Tongue (tissue), 3 donors: ENCODE measurements at places on chromosomes 1 and 21.
A peak's percentile ranks its signal among the peaks of the same experiment; 100 is the strongest.

- DNase-seq, result peak; percentile 65
Measured at GRCh38 chr1:205396967-205397616, 24.8 kb downstream of the LEMD1 start.

- DNase-seq, result no peak
Measured at GRCh38 chr1:164228928-164229327, 330.1 kb upstream of the PBX1 start.

DNA sequence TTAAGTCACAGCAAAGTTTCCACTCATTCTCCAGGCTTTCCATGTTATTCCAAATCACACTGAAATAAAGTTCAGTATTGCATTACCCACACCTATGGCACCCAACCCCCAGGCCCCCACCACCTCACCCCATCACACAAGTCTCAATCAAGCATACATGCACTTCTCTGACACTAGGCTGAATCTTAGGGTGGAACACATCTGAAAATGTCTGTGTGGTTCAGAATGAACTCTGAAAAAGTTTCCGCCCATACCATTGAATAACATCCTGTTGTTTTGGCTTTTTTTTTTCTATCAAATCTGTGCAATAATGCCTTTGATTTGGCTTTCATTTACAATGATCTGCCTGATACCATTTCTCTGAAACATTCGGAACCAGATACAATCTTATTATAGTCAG is 25.8 kb upstream of the LRRC8C start:
- DNase-seq, result no peak

DNA sequence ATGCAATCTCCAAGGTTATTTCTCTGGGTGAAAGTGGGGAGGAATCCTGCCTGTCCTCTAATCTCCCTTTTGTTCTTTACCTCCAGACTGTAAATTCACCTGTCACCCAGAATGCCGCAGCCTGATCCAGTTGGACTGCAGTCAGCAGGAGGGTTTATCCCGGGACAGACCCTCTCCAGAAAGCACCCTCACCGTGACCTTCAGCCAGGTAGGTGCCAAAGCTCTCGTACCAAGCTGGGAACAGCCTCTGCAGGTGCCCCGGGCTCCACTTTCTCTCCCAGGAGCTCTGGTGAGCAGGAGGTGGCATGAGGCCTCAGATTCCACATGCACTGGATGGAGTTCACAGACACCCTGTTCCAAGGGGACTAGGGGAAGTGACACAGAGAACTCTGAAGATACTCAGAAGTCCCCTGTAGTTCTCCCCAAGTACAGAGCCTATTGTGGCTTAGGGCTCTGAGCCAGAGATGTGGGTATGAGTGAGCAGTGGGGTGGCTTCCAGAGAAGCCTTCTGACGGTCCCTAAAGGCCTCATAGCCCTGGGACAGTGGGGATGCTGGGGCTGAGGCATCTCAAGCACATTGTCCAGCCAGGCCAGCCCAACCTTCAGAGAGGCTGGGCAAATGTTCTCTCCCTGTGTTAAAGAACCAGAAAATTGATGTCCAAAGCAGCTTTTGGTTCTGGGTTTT is 30.9 kb downstream of the RASSF5 start:
- no peak for DNase-seq

DNA sequence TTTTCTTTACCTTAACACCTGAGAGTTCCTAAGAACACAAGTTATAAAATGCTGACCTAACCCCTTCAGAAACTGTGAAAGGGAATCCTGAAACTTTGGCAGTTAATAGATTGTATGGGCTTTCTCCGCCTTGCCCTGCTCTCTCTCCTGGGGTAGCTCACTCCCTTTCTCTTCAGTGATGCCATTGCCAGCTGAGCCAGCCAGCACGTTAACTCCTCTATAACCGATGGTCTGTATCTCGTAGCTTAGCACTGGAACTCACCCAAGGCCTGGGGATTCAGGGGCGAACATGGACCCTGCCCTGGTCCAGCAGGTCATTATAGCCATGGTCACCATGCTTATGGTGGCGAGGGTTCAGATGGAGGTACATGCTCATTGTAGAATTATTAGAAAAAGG is 40.7 kb downstream of the TRAPPC10 start:
- DNase-seq, result no peak

GRCh38 chr1:210233495-210234328 is 1.1 kb downstream of the SERTAD4 start:
- DNase-seq, result peak; percentile 60

DNA sequence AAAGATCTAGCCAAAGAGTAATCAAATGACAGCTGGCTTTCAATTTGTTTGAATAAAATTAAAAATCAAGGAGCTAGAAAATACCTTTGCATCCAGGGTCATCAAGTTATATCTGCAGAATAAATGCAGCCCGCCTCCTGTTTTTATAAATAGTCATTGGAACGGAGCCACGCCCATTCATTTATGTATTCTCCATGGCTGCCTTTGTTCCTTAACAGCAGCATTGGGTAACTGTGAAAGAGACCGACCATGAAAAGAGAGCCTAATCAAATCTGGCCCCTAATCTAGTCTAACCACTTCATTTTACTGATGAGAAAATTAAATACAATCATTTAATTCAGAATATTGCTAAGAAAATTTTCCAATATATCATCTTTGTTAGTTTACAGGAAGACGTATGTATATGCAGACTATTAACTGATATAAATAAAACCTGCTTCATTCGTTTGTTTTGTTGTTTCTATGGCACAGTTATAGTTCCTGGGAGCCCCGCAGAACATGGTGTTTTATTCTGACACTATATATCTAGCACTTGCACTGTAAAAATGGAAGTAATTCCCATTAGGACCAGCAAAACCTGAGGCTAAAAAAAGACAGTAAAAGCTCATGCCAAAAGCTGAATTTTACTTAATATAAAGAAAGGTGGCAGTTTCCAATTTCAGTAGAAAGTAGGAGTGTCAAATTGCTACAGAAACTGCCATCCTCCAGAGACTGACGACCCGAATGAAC is 111.8 kb upstream of the PALMD start:
- peak; percentile 79 for DNase-seq

DNA sequence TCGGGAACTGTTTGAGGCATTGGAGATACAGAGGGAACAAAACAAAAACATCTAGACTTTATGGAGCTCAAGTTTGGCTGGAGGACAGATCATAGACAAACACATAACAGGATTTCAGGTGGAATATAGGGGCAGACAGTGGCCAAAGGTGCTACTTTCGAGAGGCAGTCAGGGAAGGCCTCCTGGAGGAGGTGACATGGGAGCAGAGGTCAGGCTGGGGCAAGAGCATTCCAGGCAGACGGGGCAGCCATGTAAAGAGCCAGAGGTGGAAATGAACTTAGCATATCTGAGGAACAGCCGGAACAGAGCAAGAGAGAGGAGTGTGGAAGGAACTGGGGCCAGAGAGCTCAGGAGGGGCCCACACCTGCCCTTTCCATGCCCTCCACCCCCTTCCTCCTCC is 122.3 kb downstream of the DMRTB1 start:
- DNase-seq, result no peak

DNA sequence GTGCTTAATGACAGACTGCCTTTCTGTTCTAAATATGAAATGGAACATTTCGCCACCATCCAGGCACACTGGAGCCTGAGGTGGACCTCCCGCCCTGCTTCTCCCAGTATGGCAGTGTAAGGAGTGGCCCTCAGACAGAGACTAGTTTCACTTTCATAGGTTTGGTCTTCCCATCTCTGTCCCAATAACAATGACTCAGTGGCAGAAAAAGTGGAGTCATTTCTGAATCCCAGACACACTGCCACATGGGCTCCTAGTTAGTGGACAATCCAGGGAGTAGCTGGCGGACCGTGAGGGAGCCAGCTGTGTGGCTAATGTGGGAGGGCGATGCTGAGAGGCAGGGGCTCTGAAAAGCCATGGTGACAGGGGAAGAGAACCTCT is 95.6 kb upstream of the TSPAN2 start:
- DNase-seq, result no peak

DNA sequence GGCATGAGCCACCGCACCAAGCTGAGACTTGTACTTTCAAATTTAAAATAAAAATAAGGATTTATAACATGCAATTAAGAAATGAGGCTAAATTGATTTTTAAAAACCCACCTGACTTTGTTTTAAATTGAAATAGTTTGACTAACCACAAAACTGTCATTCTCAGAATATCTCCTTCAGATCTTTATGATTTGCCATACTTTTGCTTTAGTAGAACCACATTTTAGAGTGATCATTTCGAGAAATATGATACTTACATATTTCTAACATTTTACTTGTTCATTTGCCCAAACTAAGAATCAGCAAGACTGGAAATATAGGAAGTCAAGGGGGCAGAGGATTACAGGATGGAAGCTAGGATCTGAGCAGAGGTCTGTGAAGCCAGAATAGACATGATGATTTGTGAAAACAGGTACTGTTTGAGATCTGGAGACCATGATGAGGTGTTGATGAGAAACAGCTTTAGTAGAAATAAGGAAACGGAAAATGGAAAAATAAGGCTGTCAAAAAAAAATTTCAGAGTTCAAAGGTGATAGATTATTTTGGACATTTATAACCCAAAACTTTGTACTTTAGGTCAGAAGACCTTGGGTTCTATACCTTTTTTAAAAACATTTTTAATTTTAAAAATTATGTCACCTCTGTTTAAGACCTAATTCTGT is 44.8 kb downstream of the GIPC2 start:
- DNase-seq, result no peak

GRCh38 chr1:193846876-193847604 is 660.6 kb upstream of the B3GALT2 start:
- DNase-seq, result no peak

DNA sequence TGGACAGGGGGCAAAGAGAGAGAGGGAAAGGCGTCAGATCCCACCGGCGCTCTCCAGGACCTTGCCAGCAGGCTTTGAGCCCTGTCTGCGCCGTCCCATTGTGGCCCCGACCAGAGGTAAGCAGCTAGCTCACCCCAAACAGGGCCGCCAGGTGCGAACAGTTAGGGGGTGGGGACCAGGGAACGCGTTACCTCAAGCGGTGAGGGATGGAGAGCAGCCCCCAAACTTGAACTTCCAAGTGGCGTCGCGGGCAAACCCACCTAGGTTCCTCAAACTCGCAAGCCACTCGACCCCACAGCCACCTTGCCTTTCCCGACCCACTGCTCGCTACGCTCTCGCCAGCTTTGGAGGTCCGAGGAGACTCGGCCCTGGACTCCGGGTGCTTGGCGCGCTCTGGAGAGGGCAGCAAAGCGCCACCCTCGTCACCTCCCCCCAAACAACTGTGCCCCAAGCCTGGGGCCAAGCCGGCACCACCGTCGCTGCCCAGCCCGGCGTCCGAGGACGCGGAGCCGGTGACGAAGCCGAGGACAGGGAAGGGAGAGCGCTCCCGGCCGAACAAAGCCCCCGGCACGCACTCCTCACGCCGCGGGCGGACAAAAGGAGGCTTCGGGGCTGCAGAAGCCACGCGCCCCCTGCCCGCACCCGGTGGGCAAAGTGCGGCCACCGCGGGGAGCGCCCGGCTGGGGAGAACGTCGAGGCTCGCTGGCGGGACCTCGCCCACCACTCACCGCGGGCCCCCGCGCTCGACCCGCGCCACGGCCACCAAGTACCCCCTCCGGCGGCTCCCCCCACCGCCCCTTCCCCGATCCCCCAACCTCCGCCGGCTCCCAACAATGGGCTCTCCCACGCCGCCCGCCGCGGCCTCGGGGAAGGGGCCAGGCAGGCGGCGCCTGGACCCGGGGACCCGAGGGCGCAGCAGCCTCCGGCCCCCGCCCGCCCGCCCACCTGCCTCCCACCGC is 976 bp downstream of the SSBP3 start:
- no peak for DNase-seq

- peak; percentile 71 for DNase-seq
Measured at GRCh38 chr1:22552021-22552420, 11.3 kb upstream of the EPHA8 start.

DNA sequence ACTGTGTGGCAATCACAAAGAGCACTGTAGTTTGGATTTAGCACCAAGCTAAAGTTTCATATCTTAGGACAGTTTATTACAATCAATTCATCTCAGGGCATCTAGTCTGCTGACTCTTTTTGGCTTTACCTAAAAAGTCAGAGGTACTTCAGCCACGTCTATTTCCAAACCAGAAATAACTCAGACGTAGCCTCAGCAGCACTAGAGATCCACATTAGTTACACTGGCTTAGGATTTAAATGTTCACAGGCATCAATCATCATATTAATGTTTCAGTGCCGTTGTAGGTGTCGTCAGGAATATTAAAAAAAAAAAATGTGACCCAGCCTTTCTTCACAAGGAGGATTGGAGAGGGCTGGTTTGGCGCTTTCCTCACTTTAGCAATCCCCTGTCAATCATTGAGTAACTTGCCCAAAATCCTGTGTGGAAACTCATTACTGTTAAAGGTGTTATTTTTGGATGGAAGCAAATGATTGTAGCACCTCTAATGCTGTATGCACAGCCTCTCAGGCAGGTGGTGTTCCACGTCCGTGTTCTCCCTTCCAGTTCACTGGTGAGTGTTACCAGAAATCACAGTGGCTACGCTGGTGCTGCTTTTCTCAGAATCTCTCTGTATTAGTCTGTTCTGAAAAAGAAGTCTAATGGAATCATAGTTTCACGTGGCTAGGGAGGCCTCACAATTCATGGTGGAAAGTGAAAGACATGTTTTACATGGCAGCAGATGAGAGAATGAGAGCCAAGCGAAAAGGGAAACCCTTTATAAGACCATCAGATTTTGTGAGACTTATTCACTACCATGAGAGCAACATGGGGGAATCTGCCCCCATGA is 45.4 kb downstream of the NEK7 start:
- DNase-seq, result no peak
